ENCODE measurements at places on chromosomes 6 and 20.

DNA sequence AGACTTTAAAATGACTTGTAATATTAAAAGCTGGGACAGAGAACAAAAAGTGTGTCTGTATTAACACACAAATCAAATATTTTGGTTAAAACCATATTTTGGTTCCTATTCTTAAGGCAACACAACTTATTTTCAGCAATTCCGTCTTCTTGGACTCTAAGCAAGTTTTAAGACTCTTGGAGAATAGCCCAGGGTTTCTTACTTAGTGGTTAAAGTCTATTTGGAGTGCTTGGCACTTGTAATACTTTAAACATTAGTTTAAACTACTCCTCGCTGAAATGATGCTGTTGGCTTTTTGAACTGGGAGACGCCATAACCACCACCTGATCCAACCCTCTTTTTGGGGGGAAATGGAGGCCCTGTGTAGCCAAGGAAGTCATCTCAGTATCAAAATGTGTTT lies 109.7 kb upstream of the GMDS start:
- no peak for DNase-seq

DNA sequence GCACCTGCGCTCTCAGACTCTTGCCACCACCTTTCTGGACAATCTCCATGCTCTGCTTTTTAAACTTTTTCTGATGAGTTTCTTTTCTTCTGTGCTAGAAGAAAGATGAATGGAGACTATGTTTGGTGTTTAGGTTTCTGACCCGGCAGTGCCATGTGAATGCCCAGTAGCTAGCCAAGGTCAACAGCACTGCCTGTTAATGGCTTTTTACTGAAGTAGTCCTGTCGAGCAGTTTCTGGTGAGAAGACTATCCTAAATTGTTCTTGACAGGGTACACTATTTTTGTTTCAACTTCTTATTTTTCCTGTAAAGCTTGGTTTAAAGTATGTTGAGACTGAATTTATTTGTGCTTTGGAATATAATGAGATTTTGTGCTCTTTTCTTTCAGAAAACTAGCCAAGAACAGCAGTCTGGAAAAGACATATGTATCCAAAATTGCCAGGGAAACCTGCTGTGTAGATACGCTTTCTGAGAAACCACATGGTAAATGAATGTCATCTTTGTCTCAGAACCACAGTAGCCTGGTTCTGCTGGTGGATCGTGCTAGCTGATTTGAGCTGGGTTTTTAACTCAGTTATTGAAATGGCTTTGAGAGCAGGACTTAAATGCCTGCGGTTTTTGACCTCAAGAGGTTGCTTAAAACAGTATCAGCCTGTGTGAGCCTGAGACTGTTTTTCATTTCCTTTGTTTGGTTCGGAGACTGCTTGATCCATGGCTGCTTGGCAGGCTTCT lies 48.1 kb downstream of the KCNS1 start:
- peak; percentile 82 for DNase-seq

GRCh38 chr6:56242346-56242745 lies 5.0 kb downstream of the COL21A1 start:
- DNase-seq, result no peak

DNA sequence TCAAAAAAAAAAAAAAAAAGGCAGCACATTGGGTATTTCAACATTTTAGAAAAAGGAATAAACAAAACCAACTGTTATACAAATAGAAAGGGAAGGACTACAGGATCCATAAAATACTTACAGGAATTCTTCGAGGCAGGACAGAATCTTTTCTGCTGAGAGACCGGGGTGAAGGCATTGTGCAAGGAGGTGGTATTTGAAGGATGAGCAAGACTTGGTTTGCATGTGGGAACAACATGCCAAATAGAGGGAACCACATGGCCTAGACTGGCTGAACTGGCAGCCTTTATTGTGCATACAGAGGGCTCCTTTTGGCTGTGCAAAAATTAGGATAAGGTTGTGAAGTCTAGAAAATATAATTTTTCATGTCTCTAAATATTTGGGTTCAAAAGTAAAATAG lies 62.9 kb downstream of the SCAND1 start:
- DNase-seq, result peak; percentile 46

- DNase-seq, result no peak
Measured at GRCh38 chr6:113625850-113626249, 231.3 kb upstream of the MARCKS start.

- DNase-seq, result no peak
Measured at GRCh38 chr20:38126146-38126921, 38.7 kb downstream of the TGM2 start.

DNA sequence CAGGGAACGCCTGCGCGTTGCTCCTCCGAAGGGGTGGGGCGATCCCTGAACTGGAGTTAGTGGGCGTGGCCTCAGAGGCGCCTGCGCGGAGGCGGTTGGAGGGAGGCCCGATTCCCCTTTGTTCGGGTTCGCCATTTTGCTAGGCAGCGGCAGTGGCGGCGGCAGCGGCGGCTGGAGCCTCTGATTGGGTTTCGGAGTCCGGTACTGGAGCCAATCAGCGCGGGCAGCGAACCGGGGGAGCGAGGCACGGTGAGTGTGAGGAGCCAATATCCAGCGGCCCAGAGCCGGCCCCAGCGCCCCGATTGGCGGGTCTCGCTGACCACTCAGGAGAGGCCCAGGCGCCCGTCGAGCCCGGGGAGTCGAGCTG lies at the start of gene NFYA:
TSS of gene NFYA (plus strand) at position 139 of the 367 bp plus-strand sequence. CDS start 6,116 bp downstream, outside the sequence.
- no peak for DNase-seq

GRCh38 chr6:142902636-142903053 lies 42.3 kb downstream of the HIVEP2 start:
- peak; percentile 99 for DNase-seq

DNA sequence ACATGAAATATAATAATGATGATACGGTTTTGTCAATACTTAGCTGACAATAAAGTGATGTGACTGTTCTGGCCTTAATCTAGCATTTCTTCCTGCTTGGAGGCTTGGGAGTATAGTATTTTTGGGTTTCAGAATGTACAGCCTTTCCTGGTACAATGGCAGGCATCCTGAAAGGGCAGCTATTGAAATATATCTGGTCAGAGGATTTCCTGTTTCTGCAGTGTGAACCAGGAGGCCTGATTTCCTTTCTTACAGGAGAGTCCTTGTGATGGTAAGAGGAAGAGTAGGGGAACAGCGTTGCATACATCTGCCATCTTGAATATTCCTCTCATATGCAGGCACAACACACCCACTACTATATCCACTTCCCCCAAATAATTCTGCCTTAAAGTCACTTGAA lies 93.7 kb downstream of the MYO6 start:
- no peak for DNase-seq

DNA sequence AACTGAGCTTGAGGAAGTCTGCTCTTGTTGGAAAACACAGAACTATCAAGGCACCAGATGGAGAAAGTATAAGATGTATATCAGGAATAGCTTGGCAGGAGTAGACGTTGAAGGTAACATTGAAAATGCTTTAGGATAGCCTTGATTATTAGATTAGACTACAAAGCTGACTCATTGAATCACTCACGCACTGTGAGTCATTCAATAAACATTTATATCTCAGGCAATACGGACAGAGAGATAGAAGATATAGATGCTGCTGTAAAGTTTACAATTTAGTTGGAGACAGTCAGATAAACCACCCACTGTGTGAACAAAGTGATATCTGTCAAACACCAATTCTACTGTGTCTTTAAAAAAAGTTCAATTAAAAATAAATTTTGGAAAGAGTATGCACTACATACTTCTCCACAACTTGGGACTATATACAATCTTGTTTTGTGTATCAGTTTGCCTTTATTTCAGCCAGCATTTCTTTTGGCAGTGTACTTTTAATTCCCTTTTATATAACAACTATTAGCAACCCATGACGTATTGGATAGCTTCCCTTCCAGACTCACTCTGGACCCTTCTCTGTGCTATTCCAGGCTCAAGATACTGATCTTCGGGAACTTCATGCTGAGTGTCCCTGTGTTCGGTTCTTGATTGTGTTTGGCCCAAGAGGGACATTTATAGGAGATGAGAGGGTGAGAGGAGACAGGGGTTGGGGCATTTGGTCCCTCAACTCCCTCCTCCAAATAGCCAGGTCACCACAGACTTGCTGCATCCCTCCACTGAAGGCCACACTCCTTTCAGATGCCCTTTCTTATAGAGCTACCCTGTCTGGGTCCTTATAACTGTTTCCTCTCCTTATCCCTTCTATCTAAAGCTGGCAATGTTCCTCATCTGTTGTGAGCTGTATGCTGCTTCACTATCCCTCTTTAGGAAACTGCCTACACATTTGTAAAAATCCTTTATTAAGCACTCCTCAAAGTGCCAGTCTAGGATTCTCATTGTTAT lies 176.6 kb upstream of the PTPRK start:
- DNase-seq, result peak; percentile 58

DNA sequence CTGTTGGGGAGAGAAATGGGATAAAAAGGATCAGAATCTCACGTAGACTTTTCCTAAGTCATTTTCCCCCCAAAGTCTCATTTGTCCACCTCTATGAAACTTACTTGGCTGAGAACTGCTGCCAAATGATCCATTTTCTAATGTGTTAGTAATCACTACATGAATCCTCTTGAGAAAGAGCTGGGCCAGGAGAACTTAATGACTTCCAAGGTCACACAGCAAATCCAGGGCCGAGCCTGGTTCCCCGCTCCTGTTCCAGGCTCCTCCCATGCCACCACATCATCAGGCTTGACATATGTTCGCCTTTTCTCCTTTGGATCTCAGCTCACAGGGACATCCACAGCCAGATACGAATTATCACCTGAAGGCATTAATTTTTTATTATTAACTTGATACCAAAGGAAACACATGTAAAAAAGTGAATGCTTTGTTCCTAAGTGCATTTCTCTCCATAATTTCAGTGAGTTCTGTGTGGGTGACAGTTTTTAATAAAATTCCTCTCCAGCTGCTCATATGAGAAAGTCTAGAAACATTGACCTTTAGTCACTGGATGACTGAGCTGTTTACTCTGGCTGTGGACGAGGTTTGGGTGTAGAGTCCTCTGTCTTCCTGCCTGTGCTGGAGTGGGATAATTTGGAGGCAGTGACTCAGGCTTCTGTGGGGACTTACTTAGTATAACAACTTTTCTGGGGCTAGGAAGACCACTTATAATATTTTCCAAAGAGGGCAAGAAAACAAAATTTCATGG lies 276.3 kb downstream of the PAX1 start:
- peak; percentile 88 for DNase-seq

DNA sequence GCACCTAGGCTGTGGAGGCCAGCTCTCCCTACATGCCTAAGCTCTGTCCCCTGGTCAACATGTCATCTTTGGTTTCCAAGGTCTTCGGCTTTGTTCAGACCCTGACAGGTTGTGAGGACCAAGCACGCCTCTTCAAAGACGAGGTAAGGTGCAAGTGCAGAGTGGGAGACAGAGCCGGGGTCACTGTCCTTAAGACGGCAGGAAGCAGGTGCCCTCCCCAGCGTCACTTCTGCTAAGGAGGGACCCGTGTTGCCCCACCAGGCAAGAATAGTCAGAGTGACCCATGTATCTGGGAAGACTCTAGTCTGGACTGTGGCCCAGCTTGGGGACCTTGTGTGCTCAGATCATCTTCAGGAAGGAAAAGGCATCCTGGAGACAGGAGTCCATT lies 18.2 kb upstream of the SGK2 start:
- DNase-seq, result no peak

- no peak for DNase-seq
Measured at GRCh38 chr20:51122931-51123658, 100.2 kb upstream of the KCNG1 start.

DNA sequence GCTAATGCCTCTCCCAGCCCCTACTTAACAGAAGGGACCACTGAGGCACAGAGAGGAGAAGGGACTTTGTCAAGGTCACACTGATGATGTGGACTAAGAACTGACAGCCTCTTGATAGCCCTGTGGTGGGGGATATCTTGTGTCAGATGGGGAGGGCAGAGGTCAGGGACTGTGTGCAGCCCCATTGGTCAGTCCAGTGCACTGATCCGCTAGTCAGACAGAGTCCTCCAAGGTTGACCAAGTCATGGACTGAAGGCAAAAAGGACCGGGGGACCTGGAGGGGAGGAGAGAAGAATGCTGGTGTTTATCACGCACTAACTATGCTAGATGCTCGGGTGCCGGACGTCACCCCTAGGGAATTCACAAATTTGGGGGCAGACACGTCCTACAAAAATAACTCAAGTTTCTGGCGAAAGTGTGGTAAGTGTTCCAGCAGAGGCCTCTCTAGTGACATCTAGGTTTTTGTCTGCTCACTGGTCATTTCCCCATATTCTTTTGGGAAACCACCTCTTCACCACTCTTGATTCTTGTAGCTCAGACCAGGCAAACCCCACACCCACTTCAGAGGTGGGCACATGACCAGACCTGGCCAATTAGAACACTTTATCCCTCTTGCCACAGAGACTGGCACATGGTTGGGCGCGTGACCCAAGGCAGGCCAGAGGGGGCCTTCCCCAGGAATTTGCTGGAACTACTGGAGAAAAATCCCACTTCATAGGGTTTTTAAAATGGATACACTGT lies 21.0 kb downstream of the TCF15 start:
- no peak for DNase-seq

DNA sequence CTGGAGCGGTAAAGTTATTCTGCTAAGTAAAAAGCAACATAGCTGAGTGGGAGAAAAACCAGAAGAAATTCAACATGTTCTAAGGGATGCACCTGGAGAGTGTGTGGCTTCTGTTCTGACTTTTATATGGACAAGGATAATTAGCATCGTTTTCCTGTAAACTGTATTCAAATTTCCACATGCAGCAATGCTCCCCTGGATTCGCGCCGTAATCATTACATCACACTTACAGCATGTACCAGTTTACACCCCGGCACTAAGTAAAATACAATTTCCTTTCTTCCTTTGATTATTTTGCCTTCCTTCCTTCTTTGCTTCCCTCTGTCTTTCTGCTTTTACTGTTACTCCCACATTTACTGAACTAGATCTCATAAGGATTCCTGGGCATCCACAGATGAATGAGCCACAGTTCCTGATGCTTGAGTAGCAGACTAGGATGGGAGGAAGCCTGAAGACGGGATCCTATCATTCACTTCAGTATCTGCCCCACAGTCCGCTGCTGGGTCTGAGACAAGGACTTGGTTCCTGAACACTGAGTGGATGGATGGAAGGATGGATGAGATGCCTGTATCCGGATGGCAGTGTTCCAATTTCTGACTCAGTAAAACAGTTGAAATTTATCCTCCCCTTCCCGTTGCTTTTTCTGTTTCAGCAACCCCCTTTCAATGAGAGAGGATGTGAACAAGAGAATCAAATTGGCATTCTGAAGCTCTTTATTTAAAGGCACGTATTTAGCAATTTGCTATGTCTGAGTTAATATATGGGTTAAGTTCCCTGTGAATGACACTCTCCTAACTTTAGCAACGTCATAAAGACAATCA lies 174.6 kb downstream of the GJA10 start:
- DNase-seq, result peak; percentile 69

DNA sequence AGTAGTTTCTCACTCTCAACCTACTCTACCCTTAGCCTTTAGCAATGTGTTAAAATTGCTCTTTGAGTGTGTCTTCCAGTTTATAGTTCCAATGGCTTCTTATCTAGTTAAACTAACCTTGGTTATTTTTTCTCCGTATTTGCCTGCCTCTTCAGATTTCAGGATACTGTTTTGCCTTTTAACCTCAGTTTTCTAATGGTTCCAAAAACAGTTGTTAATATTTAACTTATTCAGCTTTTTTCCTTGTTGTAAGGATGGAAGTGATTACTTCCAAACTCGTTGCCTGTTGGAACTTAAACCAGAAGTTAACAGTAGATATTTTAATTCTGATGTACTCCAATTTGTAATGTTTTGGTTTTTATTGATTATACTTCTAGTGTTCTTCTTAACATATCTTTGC lies 1574.9 kb downstream of the HACE1 start:
- DNase-seq, result no peak
